ENCODE measurements at places on chromosomes 3 and 15.

GRCh38 chr3:187769771-187770170, 24.5 kb upstream of the BCL6 start:
- DNase-seq = no peak

- peak; percentile 4 for DNase-seq
These were observed 262.7 kb upstream of the CTDSPL start for GRCh38 chr3:37598808-37599581.

GRCh38 chr3:149736175-149736952, 15.9 kb downstream of the COMMD2 start:
- peak; percentile 58 for DNase-seq

- peak; percentile 94 for DNase-seq
These were observed 24.3 kb downstream of the PLEKHO2 start for GRCh38 chr15:64865998-64866520.

DNA sequence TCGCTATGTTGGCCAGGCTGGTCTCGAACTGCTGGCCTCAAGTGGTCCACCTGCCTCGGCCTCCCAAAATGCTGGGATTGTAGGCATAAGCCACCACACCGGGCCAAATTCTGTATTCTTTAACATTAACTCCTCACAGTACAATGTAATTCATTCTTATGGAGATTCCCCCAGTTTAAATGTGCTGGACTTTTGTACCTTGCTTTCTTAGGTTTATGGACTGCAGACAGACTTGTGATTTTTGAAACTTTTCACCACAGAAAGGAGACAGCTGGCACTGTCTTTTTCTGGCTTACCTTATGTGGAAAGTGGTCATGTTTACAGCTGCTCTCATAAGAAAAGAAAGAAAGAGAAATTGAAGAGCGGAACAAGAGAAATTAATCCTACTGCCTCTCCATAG, 103.8 kb downstream of the IQCH start:
- no peak for DNase-seq

DNA sequence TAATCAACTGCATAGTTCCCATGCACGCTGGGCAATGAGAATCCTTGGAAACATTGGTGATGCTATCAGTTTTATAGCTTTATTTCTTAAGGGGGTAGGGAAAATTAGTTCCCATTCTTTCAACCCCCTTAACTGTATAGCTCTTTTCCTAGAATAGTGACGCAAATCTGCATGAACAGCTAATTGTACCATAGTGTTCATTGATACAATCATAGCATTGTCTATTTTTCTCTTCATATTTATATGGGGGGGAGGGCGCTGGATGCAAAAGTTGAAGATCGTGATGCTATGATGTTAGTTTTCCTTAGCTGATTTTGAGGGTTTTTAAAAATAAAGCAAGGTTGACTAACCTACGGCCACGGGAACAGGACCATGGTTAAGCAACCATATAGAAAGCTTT, 32.4 kb upstream of the SAMMSON start:
- DNase-seq = no peak

DNA sequence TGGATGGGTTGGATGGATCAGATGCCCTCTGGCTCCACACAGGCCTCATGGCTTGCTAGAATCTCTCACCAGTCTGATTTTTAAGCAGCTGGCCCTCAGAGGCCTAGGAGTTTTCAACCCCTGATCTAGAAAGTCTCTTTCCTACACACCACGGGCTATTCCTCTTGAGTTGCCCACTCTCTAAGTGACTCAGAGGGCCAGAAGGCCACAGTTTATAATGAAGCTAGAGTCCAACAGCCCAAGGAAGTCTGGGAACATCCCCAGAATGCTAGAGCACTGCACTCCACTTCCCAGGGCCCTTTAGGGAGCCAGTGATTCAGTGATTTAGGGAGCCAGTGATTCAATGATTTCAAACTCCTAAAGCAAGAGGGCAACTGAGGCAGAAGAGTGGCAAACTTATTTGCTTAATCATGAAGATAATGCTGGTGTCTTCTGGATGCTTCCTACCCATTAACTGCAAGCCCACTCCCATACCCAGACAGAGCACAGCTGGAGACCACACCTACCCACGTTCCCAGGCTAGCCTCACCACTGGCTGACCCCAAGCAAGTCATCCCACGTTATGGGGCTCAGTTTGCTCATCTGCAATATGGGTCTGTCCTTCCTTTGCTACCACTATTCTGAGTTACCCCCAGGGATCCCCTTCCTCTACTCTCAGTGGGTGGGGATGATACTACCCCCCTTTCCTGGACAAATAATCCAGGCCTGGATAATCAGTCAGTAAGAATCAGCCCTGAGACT, 36.7 kb downstream of the ABTB1 start:
- no peak for DNase-seq
